Activated CD4-positive, alpha-beta T cell treated with anti-CD3 and anti-CD28 coated beads, Interleukin-2, Interleukin-6, amounts not matched to agents 100 ng/mL and 50 ng/mL, durations not matched to agents 16 hours and 8 hours (primary cell): ENCODE measurements at places on chromosomes 7 and 10.

GRCh38 chr10:3806603-3807002 is 21.6 kb upstream of the KLF6 start:
- DNase-seq, result peak; percentile 60

- DNase-seq, result no peak
Observed at GRCh38 chr7:69553190-69553589, 45.1 kb upstream of the AUTS2 start.

DNA sequence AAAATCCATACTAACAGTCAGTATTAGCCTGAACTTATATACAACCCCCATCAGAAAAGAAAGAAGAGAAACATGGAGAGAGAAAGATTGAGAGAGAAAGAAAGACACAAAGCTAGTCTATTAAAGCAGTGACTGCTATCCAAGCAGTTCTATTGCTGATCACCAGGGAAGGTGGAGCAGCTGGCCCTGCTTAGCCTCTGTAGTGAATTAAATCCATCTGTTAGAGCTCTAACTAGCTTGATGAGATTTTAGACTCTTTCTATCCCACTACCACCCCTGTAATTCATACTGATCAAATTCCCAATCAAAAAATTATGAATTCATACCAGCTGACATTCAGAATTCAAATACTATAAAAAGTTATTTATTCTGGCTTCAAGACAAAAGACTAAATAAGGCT is 486.0 kb upstream of the LRRN3 start:
- DNase-seq, result no peak

GRCh38 chr7:135833642-135834041 is 85.0 kb upstream of the FAM180A start:
- DNase-seq, result no peak

- DNase-seq, result no peak
Observed at GRCh38 chr10:96417441-96417840, 58.6 kb upstream of the OPALIN start.

- no peak for DNase-seq
Observed at GRCh38 chr10:102185811-102186527, 33.8 kb downstream of the NOLC1 start.

DNA sequence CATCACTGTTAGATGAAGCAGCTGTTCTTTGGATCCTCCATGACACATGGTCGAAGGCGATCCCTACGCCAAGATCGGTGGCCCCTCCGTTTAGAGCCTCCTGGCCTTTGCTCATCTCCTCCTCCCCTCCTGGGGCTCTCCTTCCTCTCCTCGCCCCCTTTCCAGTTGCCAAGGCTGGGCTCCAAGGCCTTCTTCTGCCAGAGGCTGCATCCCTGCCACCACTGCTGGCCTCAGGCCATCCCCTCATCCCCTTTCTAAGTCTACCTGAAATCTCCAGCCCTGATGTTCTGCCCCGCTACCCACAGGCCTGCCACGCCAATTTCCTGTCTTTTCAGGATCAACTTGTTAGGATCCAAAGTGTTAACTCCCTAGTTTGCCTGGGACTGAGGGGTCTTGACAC is 265.1 kb upstream of the ZMIZ1 start:
- no peak for DNase-seq

GRCh38 chr7:128791972-128792327 is 182 bp downstream of the CCDC136 start:
- no peak for DNase-seq

DNA sequence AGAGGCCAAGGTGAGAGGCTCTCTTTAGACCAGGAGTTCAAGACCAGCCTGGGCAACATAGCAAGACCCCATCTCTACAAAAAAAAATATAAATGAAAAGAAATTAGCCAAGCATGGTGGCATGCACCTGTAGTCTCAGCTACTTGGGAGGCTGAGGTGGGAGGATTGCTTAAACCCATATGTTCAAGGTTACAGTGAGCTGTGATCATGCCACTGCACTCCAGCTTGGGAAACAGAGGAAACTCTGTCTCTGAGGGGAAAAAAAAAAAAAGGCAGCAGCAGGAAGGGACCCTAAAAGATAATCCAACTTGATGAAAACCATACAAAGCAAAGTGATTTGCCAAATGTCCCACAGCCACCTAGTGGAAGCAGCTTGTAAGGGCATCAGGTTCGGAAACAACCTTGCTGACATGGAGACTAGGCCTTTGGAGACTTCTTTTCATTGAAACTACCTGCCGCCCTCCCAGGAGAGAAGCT is 15.6 kb upstream of the PBLD start:
- DNase-seq, result peak; percentile 64

DNA sequence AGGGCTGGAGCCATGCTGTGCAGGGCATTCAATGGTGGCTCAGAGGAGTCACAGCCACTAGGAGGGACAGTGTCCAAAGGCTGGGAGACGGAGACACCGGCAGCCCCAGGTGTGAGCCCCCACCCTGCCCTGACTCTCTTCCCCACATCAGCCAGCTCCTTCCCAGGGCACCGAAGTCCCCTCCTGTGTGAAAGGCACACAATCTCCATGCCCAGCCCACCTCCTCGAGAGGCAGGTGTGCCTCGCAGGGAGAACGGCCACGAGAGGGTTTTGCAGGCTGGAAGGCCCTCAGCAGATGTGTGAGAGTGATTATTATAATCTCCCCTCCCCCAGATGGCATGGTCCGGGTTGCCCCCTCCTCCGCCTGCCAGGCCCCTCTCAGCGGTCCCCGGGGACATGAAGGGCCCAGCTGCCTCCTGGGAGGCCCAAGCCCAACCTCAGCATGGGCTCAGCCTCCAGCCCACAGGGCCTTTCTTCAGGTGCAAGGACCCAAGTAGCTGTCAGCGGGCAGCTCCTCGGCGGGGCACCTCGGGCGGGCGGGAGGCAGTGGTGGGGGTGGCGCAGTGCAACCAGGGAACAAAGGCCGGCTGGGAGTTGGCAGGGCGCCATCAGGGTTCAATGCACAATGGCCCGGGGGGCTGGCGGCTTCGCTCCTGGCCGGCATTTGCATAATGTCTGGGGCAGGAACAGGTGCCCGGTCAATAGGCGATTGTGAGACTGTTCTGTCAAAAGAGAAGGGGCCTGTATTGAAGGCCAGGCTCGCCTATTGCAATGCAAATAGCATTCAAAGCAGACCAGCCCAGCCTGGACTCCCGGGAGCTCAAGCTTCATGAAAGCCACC is 155.3 kb upstream of the ZMIZ1 start:
- DNase-seq, result no peak

DNA sequence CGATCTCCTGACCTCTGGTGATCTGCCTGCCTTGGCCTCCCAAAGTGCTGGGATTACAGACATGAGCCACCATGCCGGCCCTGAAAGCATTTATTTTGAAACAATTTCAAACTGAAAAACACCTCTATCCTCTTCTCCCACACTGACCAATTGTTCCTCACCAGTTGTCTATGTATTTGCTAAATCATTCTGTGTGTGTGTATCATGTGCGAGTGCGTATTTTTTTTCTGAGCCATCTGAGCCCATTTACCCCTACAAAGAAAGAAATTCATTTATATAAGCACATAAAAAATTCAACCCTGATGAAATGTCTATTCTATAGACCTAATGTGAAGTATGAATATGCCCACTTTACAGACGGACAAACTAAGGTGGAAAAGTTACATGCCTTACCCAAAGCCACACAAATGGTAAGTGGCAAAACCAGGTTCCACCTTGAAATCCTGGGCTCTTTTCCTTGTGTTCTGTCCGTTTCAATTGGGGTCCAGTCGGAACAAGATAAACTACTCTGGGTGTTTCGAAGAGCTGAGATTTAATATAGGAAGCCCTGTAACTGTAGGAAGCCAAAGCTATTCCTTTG is 46.8 kb downstream of the RBM17 start:
- no peak for DNase-seq

DNA sequence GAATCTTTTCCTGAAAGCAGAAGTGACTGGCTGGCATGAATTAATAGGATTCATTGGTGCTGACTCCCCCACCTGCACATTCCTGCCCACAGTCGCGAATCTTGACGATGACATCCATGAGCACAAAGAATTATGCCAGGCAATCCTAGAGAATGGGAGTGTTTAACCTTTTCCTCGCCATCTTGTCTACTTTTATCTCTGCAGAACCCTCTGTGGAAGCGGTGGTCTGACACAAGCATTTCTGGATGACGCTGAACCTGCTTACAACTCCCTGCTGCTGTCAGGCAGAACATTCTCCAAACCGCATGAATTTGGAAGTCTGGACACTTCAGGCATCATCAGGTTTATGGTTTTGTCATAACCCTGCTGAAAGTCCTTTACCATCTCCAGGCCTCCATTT is 36.5 kb downstream of the KLF6 start:
- DNase-seq, result no peak

DNA sequence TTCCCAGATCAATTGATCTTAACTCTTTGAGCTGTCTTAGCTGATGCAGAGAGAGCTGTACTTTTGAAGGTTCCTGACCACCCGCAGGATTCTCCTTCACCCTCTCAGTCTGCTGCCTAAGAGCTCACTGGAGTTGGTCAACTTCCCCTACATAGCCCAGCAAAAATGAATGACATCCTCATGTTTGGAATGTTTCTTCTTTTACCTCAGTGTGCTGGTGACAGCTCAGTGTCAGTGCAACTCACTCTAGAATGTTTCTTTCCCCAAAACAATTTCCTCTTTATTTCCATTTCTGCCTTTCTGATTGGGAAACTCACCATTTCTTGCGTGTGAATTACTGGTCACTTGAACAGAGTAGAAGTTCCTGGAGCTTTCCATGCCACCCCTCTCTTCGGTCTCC is 48.7 kb downstream of the LSMEM1 start:
- no peak for DNase-seq

DNA sequence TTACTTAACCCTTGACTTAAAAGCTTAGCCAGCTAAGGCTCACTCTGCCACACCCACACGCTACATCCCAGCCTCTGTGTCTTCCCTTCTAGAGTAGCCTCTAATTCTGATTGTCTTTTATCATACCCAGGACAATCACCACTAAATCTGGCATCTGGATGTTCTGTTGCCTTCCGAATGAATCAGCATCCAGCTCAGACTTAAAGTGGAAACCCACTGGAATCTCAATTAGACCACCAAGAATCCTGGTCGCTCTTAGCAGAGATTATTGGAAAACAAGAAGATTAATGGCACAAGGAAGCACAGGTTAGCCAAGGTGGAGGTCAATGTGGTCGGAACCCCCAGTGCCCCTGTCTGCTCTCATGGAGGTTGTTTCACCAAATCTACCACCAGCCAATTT is 404.2 kb upstream of the FOXK1 start:
- DNase-seq, result no peak

- no peak for DNase-seq
Observed at GRCh38 chr7:8064828-8065227, 96.2 kb downstream of the GLCCI1 start.

GRCh38 chr10:47024399-47025252 is 113.4 kb downstream of the PTPN20 start:
- DNase-seq, result peak; percentile 68

DNA sequence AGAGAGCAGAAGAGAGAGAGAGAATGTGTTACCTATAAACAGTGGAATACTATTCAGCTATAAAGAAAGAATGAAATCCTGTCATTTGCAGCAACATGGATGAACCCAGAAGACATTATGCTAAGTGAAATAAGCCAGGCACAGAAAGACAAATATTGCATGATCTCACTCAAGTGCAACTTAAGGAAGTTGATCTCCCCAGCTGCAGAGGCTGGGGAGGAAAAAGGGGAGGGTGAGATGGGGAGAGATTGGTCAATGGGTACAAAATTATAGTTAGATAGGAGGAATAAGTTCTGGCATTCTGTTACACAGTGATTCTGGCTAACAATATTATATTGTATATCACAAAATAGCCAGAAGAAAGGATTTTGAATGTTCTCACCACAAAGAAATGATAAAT is 11.2 kb upstream of the JAZF1 start:
- no peak for DNase-seq

DNA sequence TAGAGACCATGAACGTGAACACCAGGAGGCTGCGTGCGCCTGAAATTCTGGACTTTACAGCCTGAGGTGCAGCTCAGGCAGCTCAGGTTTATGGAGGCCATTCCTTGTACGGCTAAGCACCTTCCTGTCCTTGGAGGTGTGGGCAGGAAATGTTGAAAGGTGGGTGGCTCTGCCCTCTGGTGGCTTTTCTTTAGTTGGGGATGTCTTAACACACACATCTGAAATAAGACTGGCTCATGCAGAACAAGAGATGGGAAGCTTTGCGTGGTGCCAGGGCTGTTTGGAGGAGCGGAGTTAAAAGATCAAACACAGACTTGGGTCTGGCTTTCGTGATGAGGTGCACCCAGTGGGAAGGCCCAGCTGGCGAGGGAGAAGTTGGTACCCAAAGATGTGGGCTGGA is 64.1 kb downstream of the DOCK1 start:
- DNase-seq, result no peak

- DNase-seq, result no peak
Observed at GRCh38 chr10:75050149-75050919, 61.1 kb upstream of the SAMD8 start.

- no peak for DNase-seq
Observed at GRCh38 chr7:116952635-116953371, 498 bp upstream of the ST7 start.

DNA sequence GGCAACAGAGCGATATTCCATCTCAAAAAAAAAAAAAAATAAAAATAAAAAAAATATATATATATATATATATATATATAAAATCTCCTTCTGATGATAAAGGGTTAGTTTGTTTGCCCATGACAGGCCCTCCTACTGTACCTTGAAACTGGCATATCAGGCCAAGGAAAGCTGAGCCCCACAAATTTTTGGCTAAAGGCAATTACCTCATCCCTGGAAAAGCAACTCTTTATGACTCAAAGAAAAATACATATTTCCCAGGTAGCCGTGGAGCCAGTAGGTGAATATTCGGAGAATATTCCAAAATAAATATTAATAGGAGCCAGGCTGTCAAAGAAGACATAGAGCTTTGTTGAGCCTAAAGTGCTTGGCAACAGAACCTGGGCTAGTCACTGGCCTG is 245.1 kb downstream of the GALNT17 start:
- no peak for DNase-seq

GRCh38 chr7:25066253-25066652 is 58.8 kb downstream of the CYCS start:
- DNase-seq, result no peak
